ENCODE measurements at places on chromosomes 16 and 17.

- DNase-seq = no peak
These were observed 2.7 kb downstream of the KRT36 start for GRCh38 chr17:41486809-41487530.

DNA sequence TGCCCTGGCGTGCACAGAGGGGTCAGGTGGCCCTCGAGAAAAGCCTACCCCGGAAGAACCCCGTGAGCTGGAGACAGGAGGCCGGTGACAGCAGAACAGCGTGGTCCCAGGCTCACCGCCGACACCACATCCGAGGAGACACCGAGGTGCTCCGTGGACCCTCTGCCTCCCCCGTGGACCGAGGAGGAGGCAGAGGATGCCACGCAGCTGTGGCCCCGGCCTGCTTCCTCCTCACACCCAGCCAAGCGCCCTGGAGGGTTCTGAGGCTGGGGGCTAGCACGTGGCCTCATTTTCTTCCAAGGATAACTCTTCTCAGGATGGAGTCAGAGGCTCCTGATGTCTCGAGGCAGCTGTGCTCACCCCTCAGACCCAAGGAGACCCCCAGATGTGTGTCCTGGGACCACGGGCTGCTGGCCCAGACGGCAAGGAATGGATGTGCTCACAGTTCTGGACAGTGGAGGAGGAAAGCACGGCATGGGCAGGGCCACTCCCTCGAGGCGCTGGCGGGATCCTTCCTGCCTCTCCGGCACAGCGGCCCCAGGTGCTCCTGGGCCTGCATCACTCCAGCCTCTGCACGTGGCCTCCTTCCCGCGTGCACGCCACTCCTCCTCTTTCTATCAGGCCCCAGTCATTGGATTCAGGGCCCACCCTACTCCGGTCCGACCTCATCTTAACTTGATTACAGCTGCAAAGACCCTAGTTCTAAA is 4.4 kb upstream of the PVALEF start:
- no peak for DNase-seq

- DNase-seq = no peak
These were observed 2.6 kb downstream of the WSB1 start for GRCh38 chr17:27296428-27296979.

GRCh38 chr17:58344047-58344790 is 7.8 kb downstream of the SUPT4H1 start:
- no peak for DNase-seq

DNA sequence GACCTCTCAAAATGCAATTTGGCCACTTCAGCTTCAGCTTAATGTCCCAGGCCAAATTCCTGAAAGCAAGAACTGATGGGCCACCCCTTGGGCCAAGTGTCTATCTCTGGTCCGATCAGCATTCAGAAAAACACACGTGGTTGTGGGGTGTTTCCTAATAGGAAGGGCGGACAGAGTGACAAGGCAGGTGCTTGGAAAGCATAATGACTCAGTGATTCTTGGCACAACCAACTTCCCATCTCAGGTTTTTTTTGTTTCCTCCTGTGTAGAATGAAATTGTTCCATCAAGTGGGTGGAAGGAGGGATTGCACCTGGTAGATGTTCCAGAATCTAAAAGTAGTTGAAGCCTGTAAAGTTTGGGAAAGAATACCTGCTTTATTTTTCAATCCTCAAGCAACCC is 155.6 kb downstream of the HS3ST2 start:
- DNase-seq = no peak

- no peak for DNase-seq
These were observed at the start of gene CENPT for GRCh38 chr16:67847064-67847861. Gene CENPT, minus strand, starts transcription at chr16:67847693. Its CDS starts 13,834 bp downstream, at chr16:67833859.

Data from NCI-H1092 (cell line).